ENCODE measurements at places on chromosomes 12 and 14.

GRCh38 chr12:2667716-2668440 lies 126.9 kb upstream of the FKBP4 start:
- no peak for DNase-seq

- no peak for DNase-seq
These were observed 30.3 kb upstream of the BTG1 start for GRCh38 chr12:92175961-92176360.

GRCh38 chr12:88662961-88663360 lies 82.7 kb upstream of the KITLG start:
- DNase-seq = no peak

- DNase-seq = no peak
These were observed 28.0 kb upstream of the LRTM2 start for GRCh38 chr12:1792406-1792805.

GRCh38 chr14:58535044-58535443 lies 102.7 kb upstream of the DACT1 start:
- no peak for DNase-seq

DNA sequence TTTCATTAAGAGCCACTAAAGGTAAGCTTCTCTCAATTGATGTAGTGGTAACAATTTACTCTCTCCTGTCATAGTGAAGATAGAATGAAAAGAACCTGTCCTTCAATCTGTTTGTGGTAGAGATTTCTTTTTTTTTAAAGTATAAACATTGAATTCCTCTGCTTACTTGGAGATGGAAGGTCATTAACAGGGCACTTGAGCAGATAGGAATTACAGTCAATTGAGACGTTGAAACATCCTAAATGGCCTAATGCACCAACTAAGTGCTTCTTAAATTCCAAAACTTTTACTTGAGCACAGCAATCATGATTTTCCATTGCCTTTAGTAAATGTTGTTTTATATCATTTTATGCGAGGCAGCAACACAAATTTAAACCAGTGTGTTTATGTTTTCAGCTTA lies 241.4 kb downstream of the FOXG1 start:
- no peak for DNase-seq

- DNase-seq = no peak
These were observed 92.0 kb downstream of the TTLL5 start for GRCh38 chr14:75752907-75753594.

- no peak for DNase-seq
These were observed 75.5 kb downstream of the RAD52 start for GRCh38 chr12:873954-874353.

GRCh38 chr12:82461836-82462235 lies 103.5 kb downstream of the METTL25 start:
- DNase-seq = no peak

All from pons (tissue), 1 donor.